Hippocampal formation (tissue), 2 donors: ENCODE measurements at places on chromosomes 1 and 21.

- DNase-seq = no peak
These were observed 430.6 kb upstream of the DAB1 start for GRCh38 chr1:57854436-57854835.

DNA sequence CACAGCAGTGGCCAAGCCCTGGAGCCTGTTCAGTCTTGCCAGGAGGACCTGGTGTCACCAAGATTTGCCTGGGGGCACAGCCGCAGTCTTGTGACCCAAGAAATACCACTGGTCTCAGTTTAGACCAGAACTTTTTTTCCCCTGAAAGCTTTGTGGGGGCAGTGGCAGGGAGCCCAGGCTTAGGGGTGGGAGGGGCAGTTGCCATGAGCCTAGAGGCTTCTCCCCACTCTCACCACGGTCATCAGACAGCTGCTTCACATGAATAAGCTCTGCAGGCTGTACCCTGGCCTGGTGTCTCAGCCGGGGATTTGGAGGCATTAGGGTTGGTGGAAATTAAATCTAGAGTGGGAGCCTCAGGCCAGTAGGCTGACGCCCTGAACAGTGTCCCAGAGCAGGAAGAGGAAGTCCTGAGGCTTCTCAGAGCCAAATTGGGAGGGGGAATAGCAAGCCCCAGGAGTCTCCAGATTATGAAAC, 73.7 kb downstream of the SLC16A1 start:
- peak; percentile 30 for DNase-seq

DNA sequence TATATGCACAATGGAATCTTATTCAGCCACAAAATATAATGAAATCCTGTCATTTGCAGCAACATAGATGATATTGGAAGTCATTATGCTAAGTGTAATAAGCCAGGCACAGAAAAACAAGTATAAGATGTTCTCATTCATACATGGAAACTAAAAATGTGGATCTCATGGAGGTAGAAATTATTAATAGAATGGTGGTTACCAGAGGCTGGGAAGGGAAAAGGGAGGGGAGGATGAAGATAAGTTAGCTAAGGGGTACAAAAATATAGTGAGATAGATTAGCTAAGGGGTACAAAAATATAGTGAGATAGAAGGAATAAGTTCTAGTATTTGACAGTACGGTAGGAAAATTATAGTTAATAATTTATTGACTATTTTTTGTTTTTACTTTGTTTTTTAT, 27.9 kb downstream of the LIN9 start:
- DNase-seq = no peak

GRCh38 chr1:1600861-1601563, 1.1 kb upstream of the FNDC10 start:
- DNase-seq = no peak

GRCh38 chr1:230910755-230911117, 42.4 kb upstream of the C1orf198 start:
- no peak for DNase-seq

DNA sequence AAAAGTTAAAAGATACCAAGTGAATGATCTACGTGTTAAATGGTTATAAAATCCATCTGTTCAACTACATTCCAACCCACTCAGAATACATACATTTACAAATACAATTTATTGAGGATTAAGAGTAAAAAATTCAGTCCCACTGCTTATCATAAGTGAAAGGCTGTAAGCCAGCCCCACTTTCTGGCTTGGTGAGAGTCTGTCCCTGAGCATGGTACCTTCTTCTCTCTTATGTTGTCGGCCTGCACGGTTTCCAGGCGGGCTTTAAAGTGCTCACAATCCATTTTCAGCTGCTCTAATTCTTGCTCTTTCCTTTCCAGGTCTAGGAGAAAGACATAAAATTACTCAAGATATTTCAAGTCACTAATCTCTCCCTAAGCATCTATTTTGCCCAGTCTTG, 15.2 kb downstream of the HSF2BP start:
- no peak for DNase-seq

- no peak for DNase-seq
These were observed 207.4 kb upstream of the RUNX1 start for GRCh38 chr21:35256468-35256988.

GRCh38 chr1:29123053-29123886, 433 bp downstream of the TMEM200B start:
- no peak for DNase-seq

- DNase-seq = no peak
These were observed 147.4 kb downstream of the TENT5C start for GRCh38 chr1:117753232-117753631.

GRCh38 chr1:45097944-45098343, 85.9 kb downstream of the UROD start:
- no peak for DNase-seq
